ENCODE measurements at places on chromosomes 6 and 20.

DNA sequence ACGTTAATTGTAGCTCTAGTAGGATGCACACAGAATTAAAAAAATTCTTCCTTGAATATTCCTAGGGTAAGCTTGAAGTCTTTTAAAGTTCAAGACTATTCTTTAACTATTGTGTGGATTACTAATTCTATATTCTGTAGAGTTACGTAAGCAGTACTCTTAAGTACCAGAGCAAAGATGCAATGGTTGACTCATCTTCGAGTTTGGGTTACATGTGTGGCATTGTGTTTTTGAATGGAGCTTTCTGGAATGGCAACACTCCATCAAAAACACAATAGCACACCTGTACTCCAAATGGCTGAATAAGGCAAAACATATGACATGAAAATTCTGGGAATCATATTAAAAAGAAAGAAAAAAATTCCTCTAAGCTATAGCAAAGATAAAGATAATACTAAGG is 33.5 kb upstream of the CEP162 start:
- peaks cover 12% of the 10 kb centered on the region for H3K4me1 ChIP-seq
- DNase-seq = no peak
- no peaks in the 10 kb centered on the region for H3K27me3 ChIP-seq
- H3K27ac ChIP-seq = no peak overlapping the region

DNA sequence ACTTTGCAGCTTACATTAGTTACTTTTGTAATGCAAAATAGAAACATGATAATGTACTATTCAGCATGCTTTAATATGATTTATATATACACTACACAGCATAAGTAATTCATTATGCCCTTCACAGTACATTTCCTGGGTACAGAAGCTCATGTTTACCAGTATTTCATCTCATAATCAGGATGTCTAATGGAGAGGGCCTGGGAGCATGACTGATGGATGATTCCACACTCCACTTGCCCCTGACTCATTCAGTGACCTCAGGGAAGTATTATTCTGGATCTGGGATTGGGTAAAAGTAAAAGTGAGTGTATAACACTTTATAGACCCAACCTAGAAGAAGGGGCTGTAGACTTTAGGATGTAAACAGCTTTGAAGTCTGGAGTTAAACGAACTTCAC is 31.4 kb upstream of the BACH2 start:
- DNase-seq = no peak
- no peak overlapping the region for H3K4me3 ChIP-seq
- H3K27me3 ChIP-seq = no peaks in the 10 kb centered on the region
- H3K36me3 ChIP-seq = no peaks in the 10 kb centered on the region

- H3K4me3 ChIP-seq = no peak overlapping the region
- no peaks in the 10 kb centered on the region for H3K4me1 ChIP-seq
- H3K27ac ChIP-seq = no peak overlapping the region
- H3K27me3 ChIP-seq = no peaks in the 10 kb centered on the region
- no peaks in the 10 kb centered on the region for H3K36me3 ChIP-seq
Observed at GRCh38 chr6:135576055-135576454, 78.5 kb upstream of the AHI1 start.

DNA sequence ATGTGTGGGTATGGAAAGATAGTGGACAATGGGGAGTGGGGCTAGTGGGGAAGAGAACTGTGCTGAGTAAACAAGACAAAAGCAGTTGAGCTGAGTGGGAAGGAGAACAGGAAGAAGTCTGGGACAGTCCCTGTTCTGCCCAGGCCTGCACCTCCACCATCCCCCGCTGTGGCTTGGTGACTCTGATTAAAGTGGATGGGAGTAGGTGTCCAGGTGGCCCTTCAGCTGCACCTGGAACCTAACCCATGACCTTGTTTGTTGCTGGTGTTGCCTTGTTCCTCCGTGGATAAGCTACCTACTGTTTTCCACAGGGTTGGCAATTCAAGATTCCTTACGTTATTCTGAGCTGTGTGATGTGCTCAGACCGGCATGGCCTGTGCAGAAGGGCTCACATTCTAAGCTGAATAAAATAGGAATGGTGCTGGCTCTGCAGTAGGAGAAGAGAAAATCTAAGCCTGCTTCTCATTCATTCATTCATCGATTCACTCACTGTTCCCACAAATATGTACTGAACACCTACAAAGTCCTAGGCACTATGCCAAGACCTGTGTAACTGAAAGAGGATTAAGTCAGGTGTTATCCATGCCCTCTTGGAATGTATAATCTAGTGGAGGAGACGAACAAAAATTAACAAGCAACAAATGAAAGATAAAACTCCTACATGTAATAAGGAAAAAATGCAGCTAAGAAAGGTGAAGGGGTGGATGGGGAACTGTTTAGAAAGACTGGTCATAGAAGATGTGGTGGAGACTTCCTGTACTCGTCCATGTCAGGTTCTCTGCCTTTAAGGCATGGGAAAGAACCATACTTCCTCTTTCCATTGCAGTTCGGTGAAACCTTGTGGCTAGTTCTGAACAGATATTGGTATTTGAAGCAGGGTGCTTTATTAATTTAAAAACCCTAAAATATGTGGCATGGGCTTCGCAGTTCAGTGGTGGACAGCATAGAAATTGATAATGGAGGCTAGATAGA is 10.1 kb upstream of the CALHM6 start:
- DNase-seq = no peak
- no peak overlapping the region for H3K27ac ChIP-seq
- H3K4me3 ChIP-seq = no peak overlapping the region
- H3K4me1 ChIP-seq = peaks cover 2% of the 10 kb centered on the region
- H3K27me3 ChIP-seq = no peaks in the 10 kb centered on the region

- H3K4me3 ChIP-seq = no peak overlapping the region
- H3K27me3 ChIP-seq = no peaks in the 10 kb centered on the region
- H3K4me1 ChIP-seq = peaks cover 3% of the 10 kb centered on the region
- peak overlapping the region; percentile 49 for H3K27ac ChIP-seq
Observed at GRCh38 chr20:13348311-13349234, 127.5 kb downstream of the ISM1 start.

GRCh38 chr6:46985943-46986342 is 56.2 kb downstream of the ADGRF1 start:
- H3K27ac ChIP-seq = no peak overlapping the region
- H3K4me3 ChIP-seq = no peak overlapping the region
- H3K36me3 ChIP-seq = no peaks in the 10 kb centered on the region
- peaks cover 17% of the 10 kb centered on the region for H3K4me1 ChIP-seq
- DNase-seq = no peak
- H3K27me3 ChIP-seq = no peaks in the 10 kb centered on the region

GRCh38 chr6:90714319-90714718 is 127.4 kb upstream of the MAP3K7 start:
- no peaks in the 10 kb centered on the region for H3K36me3 ChIP-seq
- H3K4me1 ChIP-seq = no peaks in the 10 kb centered on the region
- DNase-seq = no peak
- no peak overlapping the region for H3K27ac ChIP-seq
- no peaks in the 10 kb centered on the region for H3K27me3 ChIP-seq

Data from ascending aorta (tissue), 2 donors.